IPS-NIHi11 (cell line): ENCODE measurements at places on chromosomes 7 and 10.

- DNase-seq: no peak
These were observed 632.5 kb upstream of the ANKRD30A start for GRCh38 chr10:36492590-36493515.

DNA sequence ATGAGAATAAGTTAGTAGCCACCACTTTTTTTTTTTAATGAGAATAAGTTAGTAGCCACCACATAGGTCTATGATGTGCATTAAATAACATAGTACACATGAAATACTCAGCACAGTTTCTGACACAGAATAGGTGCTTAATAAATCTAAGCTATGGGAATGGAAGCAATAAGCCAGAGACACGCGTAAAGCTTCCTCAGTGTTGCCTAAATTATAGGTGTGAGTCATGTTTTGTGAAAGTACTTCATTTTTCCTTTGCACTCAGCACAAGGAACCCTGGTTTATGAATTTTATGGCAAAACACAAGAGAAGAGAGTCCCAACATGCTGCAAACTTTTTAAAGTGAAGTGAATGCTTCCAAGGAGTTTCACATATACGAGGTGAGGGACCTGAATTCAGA lies 267.4 kb downstream of the RNLS start:
- DNase-seq: no peak

- DNase-seq: no peak
These were observed 565.8 kb downstream of the NRG3 start for GRCh38 chr10:82440775-82441174.

DNA sequence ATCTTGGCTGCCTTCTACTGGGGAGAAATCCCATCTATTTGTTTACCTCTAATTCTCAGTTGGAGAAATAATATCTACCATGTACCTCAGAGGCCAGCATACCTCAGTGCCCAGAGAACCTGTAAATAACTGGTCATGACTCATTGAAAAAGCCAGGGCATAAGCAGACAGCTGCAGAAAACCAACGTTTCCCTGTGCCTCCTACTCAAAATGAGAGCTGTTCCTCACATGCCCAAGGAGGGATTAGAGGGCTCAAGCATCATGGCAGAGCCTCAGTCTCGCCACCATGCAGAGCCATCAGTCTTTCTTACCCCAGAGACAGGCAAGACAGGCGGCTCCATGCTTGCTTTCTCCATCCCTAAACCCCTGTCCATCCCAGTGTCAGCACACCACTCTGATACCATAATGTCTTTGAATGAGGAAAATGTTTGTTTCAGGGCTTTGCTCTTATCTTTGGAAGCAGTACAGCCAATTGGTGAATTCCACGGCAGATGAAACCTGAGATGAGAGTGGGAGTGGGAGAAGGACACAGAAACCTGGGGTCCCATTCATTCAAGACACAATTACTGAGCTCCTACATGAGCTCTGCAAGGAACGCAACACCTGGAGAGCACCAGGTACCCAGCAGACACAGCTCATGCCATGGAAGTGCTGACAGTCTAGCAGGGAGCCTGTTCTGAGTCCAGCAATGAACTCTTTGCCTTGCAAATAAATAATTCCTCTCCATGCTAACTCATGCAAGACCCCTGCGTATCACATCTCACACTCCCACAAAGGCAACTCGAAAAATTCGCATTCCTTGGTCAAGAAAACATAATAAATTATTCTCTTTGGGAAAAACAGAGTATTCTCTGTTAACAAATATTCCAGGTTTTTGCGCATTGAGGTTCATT lies 21.1 kb downstream of the PON1 start:
- DNase-seq: peak; percentile 29

GRCh38 chr10:125160856-125161706 lies 718 bp upstream of the CTBP2 start:
- DNase-seq: peak; percentile 93

GRCh38 chr7:3767917-3768777 lies 467.1 kb downstream of the SDK1 start:
- no peak for DNase-seq

GRCh38 chr10:34995925-34996324 lies 94.2 kb downstream of the CUL2 start:
- peak; percentile 34 for DNase-seq

DNA sequence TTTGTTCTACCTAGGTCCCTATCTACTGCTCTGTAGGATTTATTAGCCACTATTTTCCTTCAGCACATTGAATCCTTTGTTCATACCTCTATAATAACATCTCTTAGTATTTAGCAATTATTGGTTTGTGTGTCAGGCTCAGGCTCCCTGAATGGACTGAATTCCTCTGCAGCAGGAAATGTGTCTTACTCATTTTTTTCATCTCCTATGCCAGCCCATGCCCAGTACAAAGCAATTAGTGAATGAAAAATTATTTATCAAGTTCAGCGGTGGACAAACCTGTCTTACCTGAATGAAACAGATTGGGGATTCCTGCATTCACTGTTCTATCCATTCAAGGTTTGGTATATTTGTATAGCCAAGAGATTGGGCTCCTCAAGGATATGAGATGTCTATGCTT lies 53.7 kb downstream of the C1GALT1 start:
- no peak for DNase-seq

- DNase-seq: peak; percentile 23
These were observed 28.2 kb upstream of the ASAH2 start for GRCh38 chr10:50279489-50279888.

DNA sequence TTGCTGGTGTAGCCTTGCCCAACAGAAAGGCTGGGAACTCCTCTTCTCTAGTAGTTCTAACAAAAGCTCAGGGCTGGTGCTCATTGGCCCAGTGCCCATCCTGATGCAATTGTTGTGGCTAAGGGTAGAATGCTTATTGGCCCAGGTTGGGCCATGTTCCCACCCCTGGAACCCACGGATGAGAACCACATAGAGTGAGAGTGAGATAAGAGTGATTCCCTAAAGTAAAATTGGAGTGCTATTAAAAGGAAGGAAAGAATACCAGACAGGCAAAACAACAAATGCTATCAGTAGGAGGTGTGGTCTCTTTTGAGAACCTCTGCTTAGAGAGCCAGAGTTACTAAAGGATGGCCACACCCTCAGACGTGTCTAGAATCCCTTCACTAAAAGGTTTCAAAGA lies 49.2 kb downstream of the LGI1 start:
- DNase-seq: no peak

DNA sequence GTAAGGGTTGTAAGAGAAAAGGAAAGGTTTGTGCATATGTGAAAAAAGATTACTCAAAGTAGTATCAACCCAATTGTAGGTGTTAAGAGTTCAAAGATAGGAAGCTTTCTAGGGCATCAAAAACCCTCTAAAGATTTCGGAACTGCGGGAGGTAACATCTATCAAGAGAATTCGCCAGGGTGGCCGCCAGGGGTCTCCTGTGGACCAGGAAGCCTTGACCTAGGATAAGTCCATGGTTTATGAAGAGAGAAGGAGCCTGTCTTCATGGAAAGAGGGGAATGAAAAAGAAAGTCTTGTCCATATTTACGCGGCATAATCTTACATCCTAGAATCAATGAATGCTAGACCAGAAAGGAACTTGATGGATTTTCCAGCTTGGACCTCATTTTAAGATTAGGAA lies 140.7 kb upstream of the CALCR start:
- peak; percentile 46 for DNase-seq

- no peak for DNase-seq
These were observed 107.4 kb downstream of the STRA8 start for GRCh38 chr7:135341049-135341448.

GRCh38 chr10:110643035-110643652 lies 992 bp upstream of the RBM20 start:
- peak; percentile 35 for DNase-seq

DNA sequence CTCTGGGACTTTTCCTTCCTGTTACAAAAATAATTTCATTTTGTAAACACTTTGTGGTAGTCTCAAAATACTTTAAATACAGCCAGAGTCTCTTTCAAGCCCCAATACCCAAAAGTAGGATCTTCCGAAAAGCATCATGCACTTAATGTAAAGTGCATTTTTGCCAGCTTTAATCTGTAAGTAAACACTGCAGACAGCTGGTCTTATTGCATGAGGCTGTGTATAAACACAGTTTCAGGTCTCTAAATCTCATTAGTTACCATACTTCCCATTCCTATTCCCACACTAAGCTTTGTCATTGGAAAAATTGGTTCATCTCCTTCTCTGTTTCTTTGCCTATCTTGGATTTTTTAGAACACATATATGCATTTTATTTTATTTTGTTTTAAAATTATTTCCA lies 87.6 kb upstream of the GNAI1 start:
- no peak for DNase-seq

GRCh38 chr10:49191349-49191748 lies 3.2 kb upstream of the TMEM273 start:
- no peak for DNase-seq

DNA sequence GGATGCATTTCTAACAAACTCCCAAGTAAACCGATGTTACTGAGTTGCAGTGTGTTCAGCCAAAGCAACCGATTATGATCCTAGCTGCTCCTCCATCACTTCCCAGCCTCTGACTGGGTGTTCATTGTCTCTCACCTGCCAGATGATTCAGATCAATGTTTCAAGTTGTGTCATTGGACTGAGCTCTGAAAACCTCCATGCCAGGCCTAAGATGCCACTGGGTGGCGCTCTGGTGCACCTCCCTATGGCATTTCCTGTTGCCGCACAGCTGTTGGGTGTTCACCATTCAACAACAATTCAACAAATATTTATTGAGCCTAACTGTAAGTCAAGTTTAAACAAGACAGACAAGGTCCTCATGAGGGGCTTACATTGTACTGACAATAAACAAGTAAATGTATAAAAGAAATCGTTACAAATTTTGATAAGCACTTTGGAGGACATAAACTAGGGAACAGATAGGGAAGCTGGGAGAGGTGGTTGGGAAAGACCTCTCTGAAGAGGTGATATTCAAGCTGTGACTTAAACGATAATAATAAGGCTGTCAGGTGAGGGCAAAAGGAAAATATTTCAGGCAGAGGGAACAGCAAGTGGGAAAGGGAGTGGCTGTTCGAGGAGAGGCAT lies 22.8 kb downstream of the RGR start:
- peak; percentile 67 for DNase-seq

- no peak for DNase-seq
These were observed 237.3 kb downstream of the PTPRN2 start for GRCh38 chr7:158350166-158350900.

- no peak for DNase-seq
These were observed 73.1 kb downstream of the EMX2 start for GRCh38 chr10:117615649-117616048.

DNA sequence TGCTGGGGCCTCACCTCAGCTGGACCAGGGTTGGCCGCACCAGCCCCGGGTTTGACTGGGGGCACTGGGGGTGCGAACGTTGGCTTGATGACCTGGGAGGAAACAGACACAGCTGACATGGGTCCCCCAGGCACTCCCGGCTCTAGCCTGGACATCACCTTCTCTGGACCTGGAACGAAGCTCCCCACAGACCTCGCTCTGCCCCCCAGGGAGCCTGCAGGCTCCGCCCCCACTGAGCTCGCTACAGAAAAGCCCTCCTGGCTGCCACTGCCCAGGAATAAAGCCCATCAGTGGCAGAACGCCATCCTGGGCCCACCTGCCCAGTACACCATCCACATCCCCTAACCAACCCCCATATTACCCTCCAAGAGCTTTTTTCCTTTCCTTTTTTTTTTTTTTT lies 13.0 kb downstream of the ADAM8 start:
- DNase-seq: no peak

- DNase-seq: no peak
These were observed 70.8 kb upstream of the SLC13A1 start for GRCh38 chr7:123270570-123270969.

DNA sequence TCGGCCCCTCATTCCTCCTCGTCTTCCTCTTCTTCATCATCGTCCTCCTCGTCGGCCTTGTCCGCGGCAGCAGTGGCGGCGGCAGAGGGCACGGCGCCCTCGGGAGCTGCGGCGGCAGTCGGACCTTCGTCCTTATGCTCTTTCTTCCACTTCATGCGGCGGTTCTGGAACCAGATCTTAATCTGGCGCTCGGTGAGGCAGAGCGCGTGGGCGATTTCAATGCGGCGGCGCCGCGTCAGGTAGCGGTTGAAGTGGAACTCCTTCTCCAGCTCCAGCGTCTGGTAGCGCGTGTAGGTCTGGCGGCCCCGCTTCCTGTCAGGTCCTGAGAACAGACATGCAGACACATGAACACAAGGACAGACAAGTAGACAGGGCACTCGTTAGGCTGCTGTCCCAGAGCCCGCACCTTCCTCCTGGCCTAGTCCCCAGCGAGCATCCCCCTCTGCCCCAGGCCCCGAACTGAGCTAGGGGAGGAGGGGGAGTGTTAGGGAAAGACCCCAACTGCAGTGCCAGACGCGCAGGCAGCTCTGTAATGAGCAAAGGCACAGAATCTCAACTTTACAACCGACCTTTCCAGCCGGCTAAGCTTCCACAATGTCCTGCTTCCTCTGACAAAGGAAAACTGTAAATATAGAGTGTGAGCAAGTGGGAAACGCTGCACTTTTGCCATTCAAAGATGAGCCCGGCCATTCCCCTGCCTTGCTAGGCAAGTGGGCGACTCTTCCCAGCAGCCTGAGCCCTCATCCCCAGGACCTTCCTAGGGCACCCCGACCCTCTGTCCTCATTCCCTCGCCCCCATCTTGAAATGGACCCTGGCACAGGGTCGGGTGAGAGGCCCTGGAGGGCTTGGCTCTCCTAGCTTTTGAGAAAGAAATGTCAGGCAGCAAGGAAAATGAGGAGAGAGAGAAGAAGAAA lies 1.3 kb downstream of the HOXA7 start:
- no peak for DNase-seq

GRCh38 chr10:43263551-43264343 lies 3.1 kb downstream of the RASGEF1A start:
- peak; percentile 74 for DNase-seq

GRCh38 chr7:116400522-116400921 lies 99.0 kb upstream of the CAV2 start:
- DNase-seq: no peak

DNA sequence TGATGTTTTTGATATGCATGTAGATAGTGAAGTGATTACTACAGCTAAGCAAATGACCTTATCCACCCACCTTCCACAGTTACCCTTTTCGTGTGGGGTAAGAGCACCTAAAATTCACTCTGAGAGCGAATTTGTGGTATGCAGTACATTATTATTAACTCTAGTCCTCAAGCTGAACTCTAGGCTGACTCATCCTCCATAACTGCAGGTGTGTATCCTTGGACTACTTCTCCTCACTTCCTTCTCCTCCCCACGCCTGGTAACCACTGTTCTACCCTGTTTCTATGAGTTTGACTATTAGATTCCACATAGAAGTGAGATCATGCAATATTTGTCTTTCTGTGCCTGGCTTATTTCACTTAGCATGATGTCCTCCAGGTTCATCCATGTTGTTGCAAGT lies 484.6 kb downstream of the GATA3 start:
- DNase-seq: no peak

GRCh38 chr7:78649236-78649635 lies 804.2 kb downstream of the MAGI2 start:
- DNase-seq: no peak

- DNase-seq: peak; percentile 40
These were observed 39.7 kb upstream of the TNKS2 start for GRCh38 chr10:91758303-91759146.

- peak; percentile 81 for DNase-seq
These were observed 9.8 kb downstream of the CDHR1 start for GRCh38 chr10:84204122-84204521.

- peak; percentile 42 for DNase-seq
These were observed 137.9 kb upstream of the HDAC9 start for GRCh38 chr7:18357691-18358090.
